ENCODE measurements at places on chromosomes 7 and 10. TPM values are rescaled to one million over a fixed set of nuclear protein-coding genes. Genes with fewer than 3 reads are reported as not detected.

DNA sequence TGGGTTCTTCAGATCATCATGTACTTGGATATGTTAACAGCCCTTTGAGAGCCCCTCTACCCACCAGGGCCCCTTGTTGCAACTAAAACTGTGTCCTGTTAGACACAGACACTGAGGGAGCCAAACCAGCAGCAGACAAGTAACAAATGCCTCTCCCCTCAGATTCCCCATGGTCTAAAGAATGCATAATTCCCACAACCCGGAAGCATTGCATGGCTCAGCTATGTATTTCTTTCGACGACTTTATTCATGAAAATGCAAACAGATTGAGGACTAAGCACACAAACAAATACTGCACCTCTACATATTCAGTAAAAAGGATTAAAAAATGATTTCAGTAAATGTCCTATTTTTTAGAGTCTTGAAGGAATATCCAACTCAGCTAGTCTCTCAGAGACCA, 70.1 kb upstream of the HECW1 start:
- no peak for DNase-seq

Gene FZD8
- 8.8 TPM for total RNA-seq

DNA sequence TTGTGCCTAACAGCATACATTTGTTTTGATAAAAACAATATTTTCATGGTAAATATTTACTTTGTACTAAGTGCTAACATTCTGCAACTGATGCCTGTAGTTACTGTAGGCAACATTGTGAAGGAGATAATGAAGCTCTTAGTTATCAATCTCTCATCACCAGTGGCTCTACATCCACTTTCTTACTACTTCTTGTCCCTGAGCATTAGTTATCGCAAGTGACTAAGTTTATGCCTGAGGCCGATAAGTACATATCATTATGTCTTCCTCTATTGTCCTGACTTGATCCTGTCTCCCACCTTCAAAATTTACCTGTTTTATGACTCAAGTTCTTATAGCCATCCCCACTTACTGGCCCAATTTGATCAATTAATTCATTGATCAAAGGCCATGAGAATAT, 63.6 kb downstream of the MACC1 start:
- DNase-seq = no peak

- DNase-seq = peak; percentile 17
Measured at GRCh38 chr10:58576751-58577436, 64.2 kb downstream of the BICC1 start.

GRCh38 chr10:129174232-129175014, 292.6 kb upstream of the MGMT start:
- no peak for DNase-seq

Gene SYT15B
- not detected for total RNA-seq

DNA sequence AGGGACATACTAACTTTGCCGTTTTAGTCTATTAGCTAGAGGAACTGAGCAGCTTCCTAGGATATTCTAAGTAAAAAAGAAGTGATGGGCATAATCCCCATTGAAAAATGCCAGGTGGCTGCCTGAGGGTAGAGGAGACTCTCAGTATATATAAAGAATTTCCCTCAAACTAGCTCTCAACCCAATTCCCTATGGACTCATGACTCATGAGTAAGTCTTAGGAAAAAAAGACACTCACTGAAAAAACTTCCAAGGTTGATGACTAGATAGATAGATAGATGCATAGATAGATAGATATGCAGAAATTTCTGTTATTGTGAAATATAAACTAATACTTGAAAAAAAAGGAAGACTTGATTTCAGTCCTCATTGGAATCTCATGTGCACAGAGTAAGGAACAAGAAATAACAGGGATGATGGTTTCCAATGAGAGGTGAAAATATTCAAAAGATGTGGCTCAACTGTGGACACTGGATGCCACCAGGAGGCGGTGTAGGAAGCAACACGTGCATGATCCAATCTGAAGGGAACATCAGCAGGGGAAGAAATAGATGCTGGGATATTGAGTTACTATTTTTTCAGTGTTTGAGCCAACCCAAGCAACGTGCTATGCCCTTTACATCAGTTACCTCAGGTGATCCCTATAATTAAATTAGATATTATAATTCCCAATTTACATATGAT, 711.0 kb upstream of the LRRTM3 start:
- no peak for DNase-seq

All from fibroblast of the aortic adventitia (primary cell).